CD4-positive, alpha-beta memory T cell (primary cell): ENCODE measurements at places on chromosomes 3 and 15.

- no peak for DNase-seq
These were observed 76.0 kb downstream of the ZNF609 start for GRCh38 chr15:64536244-64536836.

- DNase-seq: no peak
These were observed 128.3 kb downstream of the WDR76 start for GRCh38 chr15:43955140-43955539.

DNA sequence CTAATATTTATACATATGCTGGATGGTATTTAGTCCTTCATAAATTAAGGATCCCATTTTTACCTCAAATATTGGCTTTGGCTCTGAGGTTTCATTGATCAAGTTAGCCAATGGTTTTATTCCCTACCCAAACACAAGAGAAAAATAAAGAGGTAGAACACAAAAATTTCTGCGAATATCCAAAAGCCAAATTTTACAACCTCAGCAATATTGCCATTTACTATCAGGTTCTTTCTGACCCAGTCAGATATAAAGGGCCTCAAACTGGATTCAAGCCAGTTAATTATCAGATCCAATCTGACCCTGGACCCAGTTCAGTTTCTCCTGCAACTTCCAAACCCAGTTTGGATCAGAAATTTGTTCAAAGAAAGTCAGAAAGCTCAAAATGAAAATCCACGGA is 998.1 kb downstream of the SI start:
- DNase-seq: no peak

DNA sequence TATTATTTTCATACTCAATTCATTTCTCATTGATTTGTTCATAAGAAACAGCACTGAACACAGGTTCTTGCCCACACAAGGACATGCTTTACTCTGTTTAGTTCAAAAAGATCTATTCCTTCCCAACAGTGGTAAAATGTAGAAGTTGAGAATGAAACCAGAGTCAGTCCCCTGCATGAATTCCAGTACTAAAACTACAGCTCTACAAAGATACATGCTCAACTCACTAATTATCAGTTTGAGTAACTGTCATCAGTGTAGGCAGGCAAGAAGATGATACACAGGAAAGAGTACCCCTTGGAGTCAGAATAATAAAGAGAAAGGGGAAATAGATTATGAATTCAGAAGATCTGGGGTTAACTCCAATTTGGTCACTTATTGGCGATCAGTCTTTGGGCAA is 43.2 kb downstream of the NR2E3 start:
- no peak for DNase-seq

- no peak for DNase-seq
These were observed 13.9 kb downstream of the CRYBG3 start for GRCh38 chr3:97835761-97836160.

DNA sequence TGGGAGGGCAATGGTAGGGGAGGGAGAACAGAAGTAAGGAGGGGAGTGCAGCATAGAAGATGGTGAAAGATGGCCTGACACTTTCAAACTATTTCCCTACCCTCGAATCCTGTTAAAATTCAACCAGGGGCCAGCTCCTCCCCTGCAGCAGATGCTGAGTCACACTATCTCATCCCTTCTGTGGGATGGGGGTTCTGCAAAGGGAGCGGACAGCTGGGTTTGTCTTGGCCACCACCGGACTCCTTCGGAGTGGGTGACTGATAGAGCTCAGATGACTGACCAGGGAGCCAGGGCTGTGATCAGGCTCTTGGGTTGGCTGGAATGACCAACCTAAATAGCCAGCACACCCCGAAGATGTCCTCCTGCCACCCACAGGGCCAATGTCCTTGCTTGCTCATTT is 33.6 kb upstream of the TMCC1 start:
- DNase-seq: no peak

- DNase-seq: no peak
These were observed at the start of gene CSPG4 for GRCh38 chr15:75712668-75713337. Gene CSPG4 (minus strand): TSS chr15:75712848. CDS start chr15:75712755, 93 bp downstream.

- no peak for DNase-seq
These were observed 46.1 kb upstream of the MAP3K13 start for GRCh38 chr3:185316740-185317412.

DNA sequence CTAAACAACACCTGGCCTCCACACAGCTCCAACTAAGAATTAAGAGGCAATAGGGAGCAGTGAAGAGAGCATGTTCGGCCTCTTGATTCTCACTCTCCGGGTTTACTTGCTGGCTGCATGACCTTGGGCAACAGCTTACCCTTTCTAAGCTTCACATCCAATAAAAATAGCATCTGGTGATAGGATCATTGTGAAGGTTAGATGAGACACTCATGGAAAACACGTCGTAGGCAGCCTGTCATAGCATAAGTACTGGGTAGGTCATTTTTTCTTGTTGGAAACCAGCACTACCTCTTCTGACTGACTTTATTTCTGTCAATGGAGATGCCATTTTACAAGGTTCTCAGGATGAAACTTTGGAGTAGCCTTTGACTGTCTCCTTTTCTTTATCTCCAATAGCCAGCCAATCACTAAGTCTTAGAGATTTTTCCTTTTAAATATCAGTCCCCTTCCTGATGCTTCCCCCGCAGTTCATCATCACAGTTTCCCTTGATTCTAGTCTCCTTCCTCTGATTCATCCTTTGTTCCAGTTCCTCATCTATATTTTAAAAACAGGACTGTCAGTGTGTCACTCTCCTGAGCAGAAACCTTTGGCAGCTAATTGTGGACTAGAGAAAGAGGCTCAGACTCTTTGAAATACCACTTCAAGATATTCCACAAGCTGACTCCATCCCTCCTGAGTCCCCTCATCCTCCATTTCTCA is 271.5 kb downstream of the SLC9A9 start:
- no peak for DNase-seq

DNA sequence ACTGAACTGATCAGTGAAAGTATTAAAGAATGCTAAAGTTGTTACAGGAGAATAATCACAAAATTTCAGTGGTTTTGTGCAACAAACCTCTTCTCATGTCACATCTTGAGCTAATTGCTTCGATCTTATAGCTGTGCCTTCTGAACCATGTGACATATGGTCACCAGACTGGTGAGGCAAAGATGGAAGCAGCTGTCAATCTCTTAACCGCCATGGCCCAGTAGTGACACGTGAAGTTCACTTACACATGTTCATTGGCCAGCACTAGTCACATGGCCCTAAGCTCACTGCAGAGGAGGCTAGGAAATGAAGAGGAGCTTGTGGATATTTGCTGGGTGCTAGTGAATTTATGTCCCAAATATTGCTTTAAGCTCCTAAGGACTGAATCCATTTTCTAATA is 32.5 kb downstream of the BOC start:
- no peak for DNase-seq
